Neuronal stem cell (in vitro differentiated cells): ENCODE measurements at places on chromosomes 5 and 9.

- H3K36me3 ChIP-seq = no peaks in the 10 kb centered on the region
- no peak overlapping the region for H3K27ac ChIP-seq
- no peak for DNase-seq
- H3K27me3 ChIP-seq = no peaks in the 10 kb centered on the region
- no peak overlapping the region for H3K4me3 ChIP-seq
Observed at GRCh38 chr9:20611691-20612287, 10.5 kb downstream of the MLLT3 start.

GRCh38 chr9:28120184-28120583, 546.9 kb upstream of the C9orf72 start:
- no peaks in the 10 kb centered on the region for H3K36me3 ChIP-seq
- peak overlapping the region; percentile 42 for H3K27ac ChIP-seq
- peaks cover 13% of the 10 kb centered on the region for H3K4me1 ChIP-seq

DNA sequence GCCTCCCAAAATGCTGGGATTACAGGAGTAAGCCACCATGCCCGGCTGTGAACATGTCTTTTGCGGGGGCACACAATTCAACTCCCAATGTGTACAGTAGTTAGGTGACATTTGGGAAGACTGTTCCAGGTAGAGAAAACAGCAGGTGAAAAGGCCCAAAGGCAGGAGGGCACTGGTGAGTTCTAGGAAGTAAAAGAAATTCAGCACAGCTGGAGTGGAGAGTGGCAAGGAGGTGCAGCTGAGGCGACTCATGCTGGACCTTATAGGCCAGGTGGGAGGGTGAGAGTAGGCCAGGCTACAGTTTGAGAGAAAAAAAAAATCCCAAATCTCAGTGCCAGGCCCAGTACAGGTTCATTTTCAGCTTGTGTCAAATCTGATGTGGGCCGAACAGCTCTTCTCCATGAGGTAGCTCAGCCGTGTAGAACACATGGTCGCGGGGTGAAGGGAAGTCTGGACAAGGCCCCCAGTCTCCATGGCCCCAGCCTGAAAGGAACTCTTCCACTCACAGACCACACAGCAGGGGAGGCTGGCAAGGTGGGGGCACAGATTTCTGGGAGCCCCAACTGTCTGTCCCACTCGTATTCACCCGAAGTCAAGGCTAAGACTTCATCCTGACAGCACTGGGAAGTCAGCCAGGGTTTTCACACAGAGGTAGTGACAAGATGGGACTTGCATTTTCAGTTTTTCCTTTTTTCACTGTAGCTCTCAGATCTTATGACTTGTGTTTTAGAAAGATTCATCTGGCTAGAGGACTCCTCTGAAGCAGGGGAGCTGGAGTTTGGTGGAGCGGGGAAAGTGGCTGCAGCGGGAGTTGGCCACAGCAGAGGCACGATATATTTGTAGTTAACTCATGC, 4.5 kb upstream of the HNRNPAB start:
- H3K27me3 ChIP-seq = peaks cover 4% of the 10 kb centered on the region
- H3K4me3 ChIP-seq = no peak overlapping the region
- peaks cover 3% of the 10 kb centered on the region for H3K4me1 ChIP-seq
- H3K36me3 ChIP-seq = no peaks in the 10 kb centered on the region

DNA sequence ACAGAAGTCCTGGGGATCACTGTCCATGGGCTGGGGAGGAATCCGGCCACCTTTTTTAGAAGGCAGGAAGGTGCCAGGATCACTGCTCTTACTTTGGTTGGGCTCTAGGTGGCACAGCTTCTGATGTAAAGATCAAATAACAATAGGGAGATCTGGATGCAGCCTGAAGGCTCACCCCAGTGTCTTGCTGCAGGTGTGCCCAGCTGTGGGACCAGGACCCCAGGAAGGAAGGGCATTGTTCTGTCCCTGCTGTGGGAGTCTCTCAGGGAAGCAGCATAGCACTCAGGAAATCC, 69.6 kb downstream of the DAB2IP start:
- H3K4me1 ChIP-seq = peaks cover 18% of the 10 kb centered on the region
- no peak overlapping the region for H3K4me3 ChIP-seq
- no peak overlapping the region for H3K27ac ChIP-seq
- peaks cover 6% of the 10 kb centered on the region for H3K36me3 ChIP-seq
- no peaks in the 10 kb centered on the region for H3K27me3 ChIP-seq
- DNase-seq = no peak

GRCh38 chr5:10277773-10278630, 27.9 kb downstream of the CCT5 start:
- H3K36me3 ChIP-seq = no peaks in the 10 kb centered on the region
- peaks cover 2% of the 10 kb centered on the region for H3K4me1 ChIP-seq
- DNase-seq = no peak
- H3K4me3 ChIP-seq = no peak overlapping the region

- peaks cover 3% of the 10 kb centered on the region for H3K36me3 ChIP-seq
- H3K4me1 ChIP-seq = no peaks in the 10 kb centered on the region
- no peak overlapping the region for H3K4me3 ChIP-seq
- H3K27ac ChIP-seq = no peak overlapping the region
Observed at GRCh38 chr5:80860924-80861613, 99.1 kb upstream of the RASGRF2 start.

DNA sequence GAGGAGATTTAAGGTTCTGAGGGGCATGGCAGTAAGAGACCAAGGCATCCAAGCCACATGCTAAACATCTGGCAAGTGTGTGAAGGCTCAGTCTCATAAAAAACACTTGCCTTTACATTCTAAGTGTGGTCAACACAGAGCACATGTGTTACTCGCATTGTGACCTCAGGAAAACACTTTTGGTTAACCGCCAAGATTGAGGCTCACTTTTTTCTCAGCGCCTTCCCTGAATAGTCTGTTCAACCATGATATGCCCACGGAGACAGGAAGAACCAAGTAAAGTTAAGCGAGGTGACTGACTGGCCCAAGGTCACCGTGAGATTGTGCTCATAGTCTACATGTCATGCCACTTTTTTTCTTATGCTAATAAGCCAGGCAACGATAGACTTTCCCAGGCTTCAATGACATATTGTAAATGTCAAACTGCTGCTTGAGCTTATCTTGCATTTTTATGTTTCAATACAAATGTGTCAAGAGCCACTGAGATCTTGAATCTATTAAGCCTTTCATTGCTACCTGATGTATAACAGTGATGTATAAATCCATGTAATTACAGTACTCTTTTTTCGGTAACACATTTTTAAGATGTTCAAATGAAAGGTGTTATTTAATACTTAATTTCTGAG, 21.1 kb upstream of the IL9 start:
- DNase-seq = no peak
- H3K27me3 ChIP-seq = no peaks in the 10 kb centered on the region
- no peak overlapping the region for H3K27ac ChIP-seq
- no peaks in the 10 kb centered on the region for H3K4me1 ChIP-seq
- no peak overlapping the region for H3K4me3 ChIP-seq

DNA sequence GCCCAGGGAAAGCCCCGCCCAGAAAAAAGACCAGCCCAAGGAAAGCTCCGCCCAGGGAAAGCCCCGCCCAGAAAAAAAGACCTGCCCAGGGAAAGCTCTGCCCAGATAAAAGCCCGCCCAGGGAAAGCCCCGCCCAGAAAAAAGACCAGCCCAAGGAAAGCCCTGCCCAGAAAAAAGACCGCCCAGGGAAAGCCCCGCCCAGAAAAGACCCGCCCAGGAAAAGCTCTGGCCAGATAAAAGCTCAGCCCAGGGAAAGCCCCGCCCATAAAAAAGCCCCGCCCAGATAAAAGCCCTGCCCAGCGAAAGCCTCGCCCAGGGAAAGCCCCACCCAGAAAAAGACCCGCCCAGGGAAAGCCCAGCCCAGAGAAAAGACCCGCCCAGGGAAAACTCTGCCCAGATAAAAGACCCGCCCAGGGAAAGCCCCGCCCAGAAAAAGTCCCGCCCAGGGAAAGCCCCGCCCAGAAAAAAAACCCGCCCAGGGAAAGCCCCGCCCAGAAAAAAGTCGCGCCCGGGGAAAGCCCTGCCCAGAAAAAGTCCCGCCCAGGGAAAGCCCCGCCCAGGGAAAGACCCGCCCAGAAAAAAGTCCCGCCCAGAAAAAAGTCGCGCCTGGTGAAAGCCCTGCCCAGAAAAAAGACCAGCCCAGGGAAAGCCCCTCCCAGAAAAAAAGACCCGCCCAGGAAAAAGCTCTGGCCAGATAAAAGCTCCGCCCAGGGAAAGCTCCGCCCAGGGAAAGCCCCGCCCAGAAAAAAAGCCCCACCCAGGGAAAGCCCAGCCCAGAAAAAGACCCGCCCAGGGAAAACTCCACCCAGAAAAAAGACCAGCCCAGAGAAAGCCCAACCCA, 11.9 kb downstream of the GRIN1 start:
- no peak overlapping the region for H3K4me3 ChIP-seq
- DNase-seq = no peak
- no peaks in the 10 kb centered on the region for H3K4me1 ChIP-seq
- no peak overlapping the region for H3K27ac ChIP-seq

GRCh38 chr9:108033976-108034964, 544.7 kb upstream of the KLF4 start:
- H3K27ac ChIP-seq = no peak overlapping the region
- no peaks in the 10 kb centered on the region for H3K27me3 ChIP-seq
- H3K4me3 ChIP-seq = no peak overlapping the region
- no peaks in the 10 kb centered on the region for H3K36me3 ChIP-seq
- DNase-seq = no peak
- H3K4me1 ChIP-seq = no peaks in the 10 kb centered on the region

- no peaks in the 10 kb centered on the region for H3K36me3 ChIP-seq
- H3K27ac ChIP-seq = no peak overlapping the region
- H3K4me3 ChIP-seq = no peak overlapping the region
- no peaks in the 10 kb centered on the region for H3K27me3 ChIP-seq
Observed at GRCh38 chr9:123483191-123483803, 127.3 kb downstream of the CRB2 start.

DNA sequence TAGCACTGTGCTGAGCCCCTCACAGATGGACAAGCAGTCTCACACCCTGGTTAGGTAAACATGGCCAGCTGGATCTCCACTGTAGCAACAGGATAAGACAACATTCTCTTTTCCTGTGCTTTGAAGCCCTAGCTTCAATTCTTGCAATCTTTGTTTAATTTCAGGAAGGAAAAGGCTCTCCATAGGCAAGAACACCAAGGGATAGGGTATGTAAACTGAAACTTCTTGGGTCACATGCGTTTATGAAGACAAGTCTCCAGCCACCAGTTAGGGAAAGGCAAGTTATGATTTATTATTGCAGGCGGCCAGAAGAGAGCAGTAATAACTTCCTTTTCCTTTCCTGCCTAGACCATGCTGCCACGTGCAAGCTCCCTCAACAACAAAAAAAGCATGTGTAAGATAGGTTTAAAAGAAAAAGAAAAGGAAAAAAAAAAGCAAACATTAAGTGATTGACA, 50.1 kb upstream of the POU5F2 start:
- H3K4me1 ChIP-seq = peaks cover 7% of the 10 kb centered on the region
- H3K27ac ChIP-seq = no peak overlapping the region
- H3K36me3 ChIP-seq = no peaks in the 10 kb centered on the region
- no peak for DNase-seq
- H3K4me3 ChIP-seq = no peak overlapping the region

DNA sequence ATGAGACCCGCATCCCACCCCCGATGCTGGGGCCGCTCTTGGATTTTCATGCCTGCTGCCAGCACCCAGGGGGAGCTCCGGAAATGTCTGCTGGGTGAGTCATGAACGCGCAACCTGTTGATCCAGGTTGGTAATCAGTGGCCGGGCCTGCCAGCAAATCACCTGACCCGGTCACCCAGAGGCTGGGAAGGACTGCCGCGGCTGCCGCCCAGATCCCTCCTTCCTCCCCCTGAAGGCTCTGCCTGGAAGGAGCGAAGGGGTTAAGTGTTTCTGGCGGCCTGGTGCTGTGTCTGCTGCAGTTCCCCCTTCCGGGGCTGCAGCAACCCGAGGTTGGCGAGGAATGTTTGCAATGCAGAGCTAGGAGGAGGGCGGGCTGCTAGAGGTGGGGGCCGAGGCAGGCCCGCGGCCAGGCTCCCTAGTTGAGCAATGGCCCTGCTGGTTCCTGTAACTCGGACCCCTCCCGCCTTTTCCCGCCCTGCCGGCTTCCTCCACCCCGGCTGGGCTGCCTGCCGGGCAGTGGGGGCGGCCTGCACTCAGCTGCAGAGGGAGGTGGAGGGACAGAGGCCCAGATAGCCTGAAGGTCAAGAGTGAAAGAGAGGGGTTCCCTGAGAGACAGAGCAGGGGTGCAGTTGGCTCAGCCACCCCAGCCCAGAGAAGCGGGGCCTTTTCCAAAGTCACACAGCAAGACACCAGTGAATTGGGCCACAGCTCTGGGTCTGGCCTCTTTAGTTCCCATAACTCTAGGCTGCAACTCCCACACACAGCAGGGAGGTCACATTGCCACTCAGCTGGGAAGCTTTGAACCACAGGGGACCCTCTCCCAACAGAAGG, 156.3 kb upstream of the IER5L start:
- no peaks in the 10 kb centered on the region for H3K27me3 ChIP-seq
- H3K4me1 ChIP-seq = peaks cover 27% of the 10 kb centered on the region
- no peaks in the 10 kb centered on the region for H3K36me3 ChIP-seq
- DNase-seq = peak; percentile 80

DNA sequence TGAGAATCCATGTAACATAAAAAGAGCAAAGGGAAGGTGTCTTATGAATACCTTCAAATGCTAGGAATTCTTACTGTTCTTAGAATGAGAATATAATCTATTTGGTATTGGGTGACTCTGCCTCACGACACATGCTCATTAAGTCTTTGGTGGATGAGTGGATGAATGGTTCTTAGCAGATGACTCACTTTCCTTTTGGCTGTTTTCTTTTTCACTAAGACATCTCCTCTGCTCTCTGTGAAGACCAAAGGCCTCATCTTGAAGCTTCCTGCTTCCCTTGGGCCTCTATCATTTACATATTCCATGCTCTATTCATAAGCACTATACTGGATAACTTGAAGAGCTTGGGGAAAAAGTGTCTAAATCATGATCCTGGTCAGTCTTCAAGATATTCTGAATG, 468.1 kb downstream of the SPATA31D1 start:
- H3K27ac ChIP-seq = no peak overlapping the region
- H3K4me3 ChIP-seq = no peak overlapping the region
- no peaks in the 10 kb centered on the region for H3K27me3 ChIP-seq
- no peak for DNase-seq
- peaks cover 4% of the 10 kb centered on the region for H3K4me1 ChIP-seq
- H3K36me3 ChIP-seq = no peaks in the 10 kb centered on the region

- DNase-seq = no peak
- H3K4me1 ChIP-seq = peaks cover 52% of the 10 kb centered on the region
- H3K36me3 ChIP-seq = no peaks in the 10 kb centered on the region
- H3K27me3 ChIP-seq = peaks cover 79% of the 10 kb centered on the region
- H3K4me3 ChIP-seq = no peak overlapping the region
Observed at GRCh38 chr5:176864755-176865154, 34.4 kb downstream of the HK3 start.

DNA sequence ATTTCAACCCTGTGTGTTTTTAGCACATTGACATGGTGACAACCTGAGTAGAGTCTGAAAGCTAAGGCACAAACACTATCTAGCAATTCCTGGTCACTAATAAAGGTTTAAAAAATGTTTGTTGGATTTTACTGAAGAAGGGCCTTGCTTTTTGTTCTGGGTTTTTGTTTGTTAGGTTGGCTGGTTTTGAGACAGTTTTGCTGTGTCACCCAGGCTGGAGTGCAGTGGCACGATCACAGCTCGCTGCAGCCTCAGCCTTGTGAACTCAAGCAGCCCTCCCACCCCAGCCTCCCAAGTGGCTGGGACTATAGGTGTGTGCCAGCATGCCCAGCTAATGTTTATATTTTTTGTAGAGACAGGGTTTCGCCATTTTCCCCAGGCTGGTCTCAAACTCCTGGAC, 39.0 kb downstream of the PRKACG start:
- H3K27me3 ChIP-seq = no peaks in the 10 kb centered on the region
- H3K4me3 ChIP-seq = no peak overlapping the region
- no peak overlapping the region for H3K27ac ChIP-seq
- peaks cover 35% of the 10 kb centered on the region for H3K36me3 ChIP-seq
- peaks cover under 1% of the 10 kb centered on the region for H3K4me1 ChIP-seq

- no peak overlapping the region for H3K4me3 ChIP-seq
- no peak for DNase-seq
- peaks cover 75% of the 10 kb centered on the region for H3K36me3 ChIP-seq
- H3K27ac ChIP-seq = no peak overlapping the region
- no peaks in the 10 kb centered on the region for H3K27me3 ChIP-seq
Observed at GRCh38 chr9:109101810-109102209, 17.9 kb downstream of the TMEM245 start.
